Activated B cell treated with CpG ODN at 0.5 μM for 24 hours (primary cell): ENCODE measurements at places on chromosomes 3 and 15.
A peak's percentile ranks its signal among the peaks of the same experiment; 100 is the strongest.

DNA sequence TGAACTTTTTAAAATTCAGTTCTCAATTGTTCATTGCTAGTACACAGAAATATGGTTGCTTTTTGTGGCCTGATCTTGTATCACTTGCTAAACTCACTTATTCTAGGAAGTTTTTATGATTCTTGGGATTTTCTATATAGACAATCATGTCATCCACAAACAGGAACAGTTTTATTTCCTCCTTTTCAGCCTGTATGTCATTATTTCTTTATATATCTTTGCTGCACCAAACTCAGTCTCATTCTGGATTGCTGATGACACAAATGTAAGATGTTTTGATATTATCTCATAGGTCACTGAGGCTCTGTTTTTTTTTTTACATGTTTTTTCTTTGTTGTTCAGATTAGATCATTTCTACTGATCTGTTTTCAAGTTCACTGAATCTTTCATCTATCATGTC is 71.7 kb downstream of the TTBK2 start:
- DNase-seq = no peak

DNA sequence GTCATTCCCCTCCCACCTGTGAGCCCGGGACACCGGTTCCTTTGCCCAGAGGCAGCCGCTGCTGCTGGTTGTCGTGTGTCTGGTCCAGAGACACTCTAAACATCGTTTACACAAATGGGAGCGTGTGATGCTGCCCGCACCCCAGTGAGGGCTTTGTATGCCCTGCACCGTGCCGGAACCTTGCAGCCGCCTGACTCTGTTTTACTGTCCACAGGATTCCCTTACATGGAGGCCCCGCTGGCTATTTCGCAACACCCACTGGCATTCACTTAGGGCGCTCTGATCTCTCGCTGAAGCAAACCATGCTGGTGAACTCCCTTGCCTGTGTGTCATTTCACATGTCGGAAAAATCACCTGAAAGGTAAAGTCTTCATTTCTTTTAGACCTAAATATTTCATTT is 100.8 kb upstream of the SLC6A6 start:
- no peak for DNase-seq

GRCh38 chr3:94146455-94146854 is 83.6 kb downstream of the NSUN3 start:
- no peak for DNase-seq

DNA sequence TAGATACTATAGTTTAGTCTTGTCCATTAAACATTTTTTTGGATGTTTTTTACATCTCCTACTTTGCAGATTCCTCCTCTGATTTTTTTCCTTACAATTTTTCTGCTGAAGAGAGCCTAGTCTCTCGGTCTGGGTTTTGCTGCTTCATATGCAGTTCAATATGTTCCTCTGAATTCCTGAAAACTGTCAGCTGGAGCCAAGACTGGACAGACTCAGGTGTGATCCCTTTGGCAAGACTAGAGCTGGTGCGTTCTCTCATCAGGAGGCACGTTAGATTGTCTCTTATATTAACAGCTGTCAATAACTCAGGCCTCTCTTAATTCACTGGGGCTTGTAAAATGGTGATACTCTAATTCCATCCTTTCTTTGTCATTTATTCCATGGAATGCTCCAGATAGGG is 13.4 kb upstream of the GHRL start:
- DNase-seq = no peak

DNA sequence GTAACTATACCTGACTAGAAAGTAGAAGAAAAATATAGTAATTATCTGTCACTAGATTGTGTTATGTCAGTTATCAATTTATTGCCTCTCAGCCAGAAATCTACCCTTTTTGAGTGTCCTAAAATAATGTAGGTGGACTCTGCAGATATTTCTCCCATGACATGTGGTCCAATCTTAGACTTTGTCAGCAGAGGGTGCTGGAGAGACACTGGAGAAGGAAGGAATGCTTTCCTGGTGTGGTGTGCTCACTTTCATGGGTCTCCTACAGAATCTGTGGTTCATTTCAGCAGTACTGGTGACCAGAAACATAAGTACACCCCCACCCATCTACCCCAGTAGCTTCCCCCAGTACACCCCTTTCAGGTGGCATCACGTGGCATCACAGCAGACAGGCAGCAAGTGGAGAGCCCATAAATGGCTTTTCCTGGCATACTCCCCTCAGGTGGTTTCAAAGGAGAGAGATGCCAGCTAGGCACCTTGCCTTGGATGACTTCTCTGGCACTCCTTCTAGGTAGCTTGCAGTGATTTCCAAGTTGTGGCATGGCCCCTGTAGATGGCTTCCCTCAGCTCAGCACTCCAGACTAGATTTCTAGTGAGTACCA is 114.7 kb downstream of the GADL1 start:
- DNase-seq = no peak

DNA sequence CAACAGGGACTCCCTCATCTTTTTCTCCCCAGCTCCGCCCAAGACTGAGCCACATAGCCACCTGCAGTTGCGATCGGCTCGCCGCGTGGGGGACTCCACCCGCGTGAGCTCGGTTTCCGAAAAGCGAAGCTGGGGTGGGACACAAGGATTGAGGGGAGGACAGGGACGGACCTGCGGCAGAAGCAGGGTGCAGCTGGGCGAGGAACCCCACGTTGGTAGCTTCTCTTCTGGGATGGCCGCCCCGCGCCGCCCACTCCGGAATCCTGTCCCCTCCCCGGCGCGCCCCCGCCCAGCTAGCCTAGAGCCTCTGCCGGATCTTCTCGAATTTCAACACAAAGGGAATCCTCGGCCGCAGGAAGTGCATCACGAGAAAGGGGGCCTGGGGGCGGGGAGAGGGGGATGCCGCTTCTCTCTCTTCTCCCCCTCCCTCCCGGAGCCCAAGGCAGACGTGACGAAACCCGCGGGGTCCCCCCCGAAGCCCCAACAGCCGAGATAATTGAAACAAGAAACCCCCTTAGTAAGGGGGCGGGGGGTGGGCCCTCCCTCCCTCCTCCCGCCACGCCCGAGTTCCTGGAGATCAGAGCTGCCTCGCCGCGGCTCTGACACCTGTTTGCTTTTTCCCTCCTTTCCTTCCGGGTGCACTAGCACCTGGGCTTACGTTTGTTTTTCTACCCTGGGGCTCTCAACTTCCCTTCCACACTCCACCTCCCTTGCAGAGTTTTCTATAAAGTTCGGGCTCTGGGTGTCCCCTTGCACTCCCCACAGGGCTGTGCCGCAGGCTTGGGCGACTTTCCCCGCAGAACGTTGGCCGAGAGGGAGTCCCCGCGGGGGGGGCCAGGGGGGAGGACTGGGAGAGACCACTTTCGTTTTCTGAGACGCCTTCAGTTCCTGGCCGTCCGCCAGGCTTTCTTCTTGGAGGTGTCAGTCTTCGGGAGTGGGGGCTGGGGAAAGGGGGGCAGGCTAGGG is 1.3 kb upstream of the KCNH8 start:
- peak; percentile 64 for DNase-seq
